ENCODE measurements at places on chromosomes 16 and 17. TPM values are rescaled to one million over a fixed set of nuclear protein-coding genes. Genes with fewer than 3 reads are reported as not detected.

The KRTAP4-4 gene
- total RNA-seq: not detected

The FSCN2 gene
- total RNA-seq: 1.0 TPM

The C17orf78 gene
- not detected for total RNA-seq

GRCh38 chr17:19645734-19646201 lies 2.8 kb upstream of the ALDH3A2 start:
- peak; percentile 87 for DNase-seq

DNA sequence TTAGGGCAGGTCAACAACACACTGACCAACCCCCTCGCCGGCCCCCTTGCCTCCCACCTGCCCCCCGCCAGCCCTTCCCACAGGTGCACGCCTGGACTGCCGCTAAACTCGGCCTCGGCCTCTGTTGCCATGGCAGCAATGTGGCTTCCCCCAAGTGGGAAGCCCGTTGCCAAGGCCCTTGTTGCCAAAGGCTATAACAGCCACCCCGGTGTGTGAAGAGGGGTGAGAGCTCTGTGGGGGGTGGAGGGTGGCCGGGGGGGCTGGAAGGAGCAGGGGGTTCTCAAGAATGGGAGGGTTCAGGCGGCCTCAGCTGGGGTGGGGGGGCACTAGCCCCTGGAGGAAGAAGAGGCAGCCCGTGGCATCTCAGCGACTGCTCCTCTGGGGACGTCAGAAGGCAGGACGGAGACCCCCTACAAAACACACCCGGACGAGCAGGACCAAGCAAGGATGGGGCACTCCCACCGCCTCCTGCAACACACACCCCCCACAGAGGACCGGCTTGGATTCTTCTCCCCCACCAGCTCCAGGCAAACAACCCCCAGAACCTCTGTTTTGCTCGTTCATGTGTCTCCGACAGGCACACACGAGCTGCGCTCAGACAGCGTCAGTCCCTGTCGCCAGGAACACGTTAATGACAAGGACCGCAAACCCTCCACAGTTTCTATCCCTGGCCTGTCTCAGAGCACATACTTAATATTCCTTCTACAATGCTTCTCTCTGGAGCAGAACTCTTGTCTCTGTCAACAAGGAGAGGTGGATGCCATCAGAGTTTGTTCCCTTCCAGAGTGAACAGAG lies 55.7 kb downstream of the ABR start:
- DNase-seq: no peak

DNA sequence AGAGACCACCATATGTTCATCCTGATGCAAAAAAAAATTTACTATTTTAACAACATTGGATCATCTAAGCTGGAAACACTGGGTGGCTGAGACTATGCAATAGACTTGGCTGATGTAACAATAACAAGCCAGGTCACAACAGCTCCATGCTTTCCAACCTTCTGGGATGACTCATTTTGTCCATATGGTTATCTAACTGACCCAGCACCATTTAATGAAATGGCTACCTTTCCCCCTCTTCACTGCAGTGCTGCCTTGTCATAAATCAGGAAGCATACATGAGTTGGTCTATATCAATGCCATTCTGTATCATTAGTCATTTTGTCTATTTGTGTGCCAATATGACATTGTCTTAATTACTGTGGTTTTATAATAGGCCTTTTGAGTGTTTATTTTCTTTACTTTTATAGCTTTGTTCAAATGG lies 217.6 kb upstream of the KCNJ16 start:
- no peak for DNase-seq

DNA sequence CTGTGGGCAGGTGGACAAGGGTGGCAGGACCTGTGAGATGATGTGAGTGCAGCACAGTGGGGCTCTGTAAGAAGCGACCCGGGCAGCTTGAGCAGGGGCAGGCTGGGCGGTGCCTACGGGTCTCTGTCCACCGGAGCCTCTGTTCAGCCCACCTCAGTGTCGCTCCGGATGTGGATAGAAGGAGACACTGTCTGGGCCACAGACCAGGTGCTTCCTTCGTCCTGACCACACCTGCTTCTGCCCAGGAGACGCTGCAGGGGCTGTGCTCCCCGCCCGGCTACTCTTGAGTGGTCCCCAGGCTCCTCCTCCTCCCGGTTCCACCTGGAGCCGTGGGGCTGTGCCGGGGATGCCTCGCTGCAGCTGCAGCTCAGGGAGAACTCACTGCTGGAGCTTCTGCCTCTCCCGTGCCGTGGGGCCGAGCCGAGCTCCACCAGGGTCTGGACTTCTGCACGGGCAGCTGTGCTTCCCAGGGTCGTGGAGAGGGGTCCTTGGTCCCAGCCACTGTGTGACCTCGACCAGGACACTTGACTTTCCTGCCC lies 21.5 kb downstream of the METRNL start:
- no peak for DNase-seq

All from H9 (cell line).